ENCODE measurements at places on chromosomes 5 and 9. TPM values are rescaled to one million over a fixed set of nuclear protein-coding genes. Genes with fewer than 3 reads are reported as not detected.

The STK10 gene
- 20.7 TPM for total RNA-seq

The MSMP gene
- 0.51 TPM for total RNA-seq

The SV2C gene
- total RNA-seq = 0.03 TPM

The CDKN2B-AS1 gene
- not detected for total RNA-seq

The BTNL8 gene
- total RNA-seq = not detected

- no peak for DNase-seq
Observed at GRCh38 chr9:18428661-18429060, 45.3 kb upstream of the ADAMTSL1 start.

- no peak for DNase-seq
Observed at GRCh38 chr5:107408564-107408963, 262.2 kb downstream of the EFNA5 start.

GRCh38 chr9:136151214-136151804 is 32.6 kb upstream of the TMEM250 start:
- no peak for DNase-seq

Data from Daoy (cell line).